ENCODE measurements at places on chromosomes 3 and 15.

GRCh38 chr15:63553388-63553791 is 43.8 kb upstream of the FBXL22 start:
- peak; percentile 94 for DNase-seq

- DNase-seq = no peak
These were observed 68.2 kb downstream of the NBEAL2 start for GRCh38 chr3:47047673-47048072.

- no peak for DNase-seq
These were observed 9.9 kb downstream of the RAMAC start for GRCh38 chr15:82995938-82996337.

- no peak for DNase-seq
These were observed 151.6 kb downstream of the BBX start for GRCh38 chr3:107674371-107674770.

DNA sequence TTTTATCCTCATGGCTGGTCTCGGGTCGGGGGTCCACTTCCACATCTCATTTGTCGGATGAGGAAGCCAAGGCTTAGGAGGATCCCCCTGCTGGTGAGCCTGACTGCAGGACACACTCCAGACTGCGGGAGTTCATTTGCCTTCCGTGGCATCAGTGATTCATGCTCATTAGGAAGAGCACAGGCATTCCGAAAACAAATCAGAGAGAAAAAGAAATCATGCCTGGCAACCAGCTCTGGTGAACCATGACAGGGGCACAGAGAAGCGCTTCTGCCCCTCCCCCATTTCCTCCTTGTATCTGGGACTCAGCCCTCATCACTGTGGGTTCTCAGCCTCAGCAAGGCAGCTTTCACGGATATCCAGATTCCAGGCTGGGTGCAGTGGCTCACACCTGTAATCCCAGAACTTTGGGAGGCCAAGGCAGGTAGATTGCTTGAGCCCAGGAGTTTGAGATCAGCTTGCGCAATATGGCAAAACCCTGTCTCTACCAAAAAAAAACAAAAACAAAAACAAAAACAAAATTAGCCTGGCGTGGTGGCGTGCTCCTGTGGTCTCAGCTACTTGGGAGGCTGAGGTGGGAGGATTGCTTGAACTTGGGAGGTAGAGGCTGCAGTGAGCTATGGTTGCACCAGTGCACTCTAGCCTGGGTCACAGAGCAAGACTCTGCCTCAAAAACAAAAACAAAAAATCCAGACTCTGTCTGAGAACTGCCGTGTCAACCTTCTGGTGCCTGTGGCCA is 28.4 kb downstream of the IRAK2 start:
- DNase-seq = peak; percentile 54

DNA sequence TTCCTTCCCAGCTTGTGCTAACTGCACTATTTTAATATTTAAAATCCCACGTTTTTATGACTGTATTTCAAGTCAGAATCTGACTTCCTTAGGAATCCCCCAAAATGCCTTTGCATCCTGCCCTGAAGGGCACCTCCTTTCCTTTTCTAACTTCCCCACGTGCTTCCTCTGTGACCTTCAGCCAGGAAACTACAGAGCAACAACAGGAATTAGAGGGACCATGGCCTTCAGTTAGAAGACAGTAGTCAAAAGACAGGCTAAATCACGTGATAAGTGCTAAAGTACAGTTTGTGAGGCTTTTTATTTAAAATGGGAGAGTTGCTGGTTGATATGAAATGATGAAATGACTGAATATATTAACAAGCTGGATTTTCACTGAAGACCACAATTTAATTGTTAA is 11.8 kb upstream of the ABHD10 start:
- DNase-seq = no peak

DNA sequence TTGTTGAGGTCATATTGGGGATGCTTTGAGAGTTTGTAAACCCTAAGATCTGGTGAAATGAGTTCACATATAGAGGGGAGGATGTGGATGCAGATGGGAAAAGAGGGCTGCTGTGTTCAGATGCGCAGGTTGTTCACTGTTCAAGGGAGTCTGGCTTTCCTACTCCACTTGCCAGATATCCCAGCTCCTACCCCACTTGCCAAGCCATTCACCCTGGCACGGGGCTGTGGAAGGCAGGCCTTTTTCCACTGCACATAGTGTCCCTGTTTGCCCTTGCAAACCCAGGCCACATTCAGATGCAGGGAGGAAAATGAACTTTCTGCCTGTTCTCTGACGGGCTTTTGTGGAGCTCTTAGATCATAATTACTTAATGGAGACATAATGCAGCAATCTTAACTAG is 29.0 kb downstream of the CRABP1 start:
- no peak for DNase-seq

DNA sequence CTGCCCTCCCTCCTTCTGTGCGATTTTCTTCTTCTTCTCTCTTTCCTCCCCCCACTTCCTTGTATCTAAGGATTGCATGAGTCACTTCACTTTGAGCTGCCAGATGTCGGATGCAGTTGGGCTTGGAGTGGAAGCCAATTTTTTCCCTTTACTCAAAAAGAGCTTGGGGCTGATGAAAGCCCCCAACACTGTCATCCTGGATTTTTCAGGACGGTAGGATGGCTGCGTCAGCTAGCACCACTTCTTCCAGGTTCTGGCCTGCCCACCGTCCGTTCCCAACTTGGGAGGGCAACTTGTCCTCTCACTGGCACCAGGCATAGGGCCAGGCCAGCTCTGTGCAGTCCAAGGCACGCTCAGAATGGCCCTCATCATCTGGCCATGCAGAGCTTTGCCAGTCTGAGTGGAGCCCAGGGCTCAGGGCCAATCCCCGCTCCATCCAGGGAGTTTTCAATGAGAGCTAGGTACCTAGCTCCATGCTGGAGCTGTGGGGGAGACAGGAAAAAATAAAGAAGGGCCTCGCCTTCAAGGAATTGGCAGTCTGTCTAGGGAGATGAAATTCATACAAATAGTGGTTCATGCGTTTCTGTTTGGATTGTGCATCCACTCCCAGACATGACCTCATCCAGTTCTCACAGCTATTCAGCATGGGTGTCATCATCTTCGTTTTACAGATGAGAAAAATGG is 47.7 kb upstream of the INSYN1 start:
- peak; percentile 77 for DNase-seq

GRCh38 chr3:111368056-111368455 is 173.9 kb upstream of the CD96 start:
- no peak for DNase-seq

- peak; percentile 10 for DNase-seq
These were observed 32.0 kb upstream of the FURIN start for GRCh38 chr15:90836296-90836871.

DNA sequence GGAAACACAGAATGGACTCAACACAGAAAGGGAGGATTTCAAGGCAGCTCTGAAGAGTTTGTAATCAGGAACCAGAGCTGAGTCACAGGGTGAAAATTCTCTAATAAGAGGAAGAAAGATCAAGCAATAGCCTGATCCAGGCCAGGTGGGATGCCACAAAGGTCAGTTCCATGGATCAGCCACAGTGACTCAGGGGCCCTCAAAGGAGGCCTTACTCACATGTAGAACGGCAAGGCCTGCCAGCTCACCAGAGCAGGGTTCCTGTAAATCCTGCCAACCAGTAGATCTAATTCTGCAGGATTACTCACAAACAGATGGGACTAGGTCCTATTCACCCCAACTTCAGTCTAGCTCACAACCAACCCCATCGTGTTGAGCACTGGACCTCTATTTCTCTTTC is 78.3 kb upstream of the PPP2R3A start:
- DNase-seq = no peak

DNA sequence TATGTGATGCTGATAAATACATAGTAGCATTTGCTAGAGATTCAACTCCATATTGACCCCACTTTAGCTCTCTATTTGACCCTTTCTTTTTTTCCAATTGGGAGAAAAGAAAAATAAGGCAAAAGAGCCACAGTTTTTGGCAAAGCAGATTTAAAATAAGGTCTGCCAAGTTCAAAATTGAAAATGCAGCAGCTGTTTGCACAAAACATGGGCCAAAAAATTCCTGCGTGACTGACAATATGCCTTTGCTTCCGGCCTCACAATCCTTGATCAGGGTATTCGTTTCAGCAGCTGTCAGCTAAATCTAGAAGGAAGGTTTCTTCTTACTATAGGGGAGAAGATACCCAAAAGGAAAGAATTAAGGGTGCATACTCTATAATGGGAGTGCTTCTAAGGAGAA is 563.5 kb upstream of the CCDC54 start:
- DNase-seq = no peak

GRCh38 chr15:62833646-62834045 is 208.9 kb upstream of the TPM1 start:
- DNase-seq = peak; percentile 40

GRCh38 chr3:71244153-71244825 is 339.2 kb downstream of the FOXP1 start:
- no peak for DNase-seq

DNA sequence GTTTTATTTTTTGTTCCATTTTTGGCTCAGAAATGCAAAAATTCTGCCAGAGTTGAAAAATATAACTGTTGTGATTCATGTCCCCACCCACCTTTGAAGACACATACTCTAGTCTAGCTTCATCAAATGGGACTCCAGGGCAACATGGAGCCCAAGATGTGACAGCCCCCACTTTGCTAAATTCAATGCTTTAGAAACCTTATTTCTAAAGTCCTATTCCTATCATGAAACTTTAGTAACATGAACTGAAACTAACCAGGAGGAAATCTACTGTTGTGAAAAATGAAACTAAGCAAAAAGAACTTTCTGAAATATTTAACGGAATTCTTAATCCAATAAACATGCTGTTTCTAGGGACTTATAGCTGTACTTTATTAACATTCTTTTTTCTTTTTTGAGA is 20.3 kb downstream of the UBP1 start:
- no peak for DNase-seq

DNA sequence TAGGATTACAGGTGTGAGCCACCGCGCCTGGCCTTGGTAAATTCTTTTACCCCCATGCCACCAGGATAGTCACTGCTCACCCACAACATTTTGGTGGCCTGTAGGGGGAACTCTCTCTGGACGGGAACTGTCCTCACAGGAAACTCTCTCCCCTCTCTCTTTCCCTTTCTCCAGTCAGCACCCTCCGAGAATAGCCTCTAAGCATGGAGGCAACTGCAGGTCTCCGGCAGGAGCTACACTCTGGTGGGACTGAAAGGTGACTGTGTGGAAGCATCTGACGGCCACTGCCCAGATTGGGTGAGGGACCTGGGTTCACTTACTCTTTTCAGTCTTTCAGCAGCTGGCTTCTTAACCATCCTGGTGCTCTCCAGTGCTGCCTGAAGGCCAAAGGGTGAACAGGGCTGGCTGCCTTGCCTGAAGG is 21.3 kb downstream of the TRANK1 start:
- DNase-seq = no peak

GRCh38 chr3:68728343-68728742 is 204.0 kb downstream of the TAFA4 start:
- no peak for DNase-seq

GRCh38 chr3:170869645-170870593 is at the start of gene RPL22L1:
Gene RPL22L1, minus strand, starts transcription at chr3:170870195. Its CDS starts 28 bp downstream, at chr3:170870167.
- DNase-seq = peak; percentile 87

- no peak for DNase-seq
These were observed 34.1 kb downstream of the CCDC191 start for GRCh38 chr3:114022145-114022802.

- no peak for DNase-seq
These were observed 44.2 kb upstream of the STT3B start for GRCh38 chr3:31488475-31489017.

Data from fibroblast of skin of left biceps (primary cell).